ENCODE measurements at places on chromosomes 1 and 21.

DNA sequence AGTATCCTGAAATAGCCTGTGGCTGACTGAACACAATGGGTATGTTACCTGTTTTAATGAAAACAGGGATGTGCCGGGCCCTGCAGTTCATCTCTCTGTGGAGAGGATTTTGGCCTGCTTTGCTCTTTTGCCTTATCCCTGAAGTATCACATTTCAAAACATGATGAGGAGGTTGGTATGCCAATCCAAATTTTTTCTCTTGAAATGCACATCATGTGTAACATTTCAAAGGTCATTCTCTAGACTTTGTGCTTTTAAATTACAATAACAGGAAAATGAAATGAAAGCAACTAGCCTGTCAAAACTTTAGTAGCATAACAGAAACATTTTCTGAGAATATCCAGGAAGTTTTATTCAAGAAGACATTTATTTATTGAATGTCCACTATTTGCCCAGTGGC is 118.9 kb downstream of the SLC44A5 start:
- H3K4me1 ChIP-seq = no peaks in the 10 kb centered on the region
- no peak overlapping the region for H3K4me3 ChIP-seq
- DNase-seq = no peak
- H3K27ac ChIP-seq = no peak overlapping the region

DNA sequence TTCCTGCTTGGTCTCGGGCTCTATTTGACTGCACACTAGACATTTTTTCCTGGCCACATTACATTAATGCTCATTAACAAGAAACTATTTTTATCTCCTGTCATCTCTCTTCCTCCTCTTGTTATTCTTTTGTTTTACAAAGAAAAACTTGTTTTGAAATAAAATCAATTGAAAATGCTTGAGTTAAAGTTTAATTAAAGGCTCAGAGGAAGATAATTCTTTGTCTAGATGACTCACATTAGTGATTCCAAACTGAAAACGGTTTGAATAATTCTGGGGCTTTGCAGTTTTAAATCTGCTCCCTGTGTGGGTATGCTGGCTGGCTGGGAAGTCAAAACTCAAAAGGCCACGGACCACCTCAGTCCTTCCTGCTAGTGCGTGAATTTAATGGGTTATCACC is 29.6 kb downstream of the RGS5 start:
- no peak overlapping the region for H3K4me3 ChIP-seq
- H3K27ac ChIP-seq = peak overlapping the region; percentile 6
- DNase-seq = peak; percentile 19
- no peaks in the 10 kb centered on the region for H3K36me3 ChIP-seq

DNA sequence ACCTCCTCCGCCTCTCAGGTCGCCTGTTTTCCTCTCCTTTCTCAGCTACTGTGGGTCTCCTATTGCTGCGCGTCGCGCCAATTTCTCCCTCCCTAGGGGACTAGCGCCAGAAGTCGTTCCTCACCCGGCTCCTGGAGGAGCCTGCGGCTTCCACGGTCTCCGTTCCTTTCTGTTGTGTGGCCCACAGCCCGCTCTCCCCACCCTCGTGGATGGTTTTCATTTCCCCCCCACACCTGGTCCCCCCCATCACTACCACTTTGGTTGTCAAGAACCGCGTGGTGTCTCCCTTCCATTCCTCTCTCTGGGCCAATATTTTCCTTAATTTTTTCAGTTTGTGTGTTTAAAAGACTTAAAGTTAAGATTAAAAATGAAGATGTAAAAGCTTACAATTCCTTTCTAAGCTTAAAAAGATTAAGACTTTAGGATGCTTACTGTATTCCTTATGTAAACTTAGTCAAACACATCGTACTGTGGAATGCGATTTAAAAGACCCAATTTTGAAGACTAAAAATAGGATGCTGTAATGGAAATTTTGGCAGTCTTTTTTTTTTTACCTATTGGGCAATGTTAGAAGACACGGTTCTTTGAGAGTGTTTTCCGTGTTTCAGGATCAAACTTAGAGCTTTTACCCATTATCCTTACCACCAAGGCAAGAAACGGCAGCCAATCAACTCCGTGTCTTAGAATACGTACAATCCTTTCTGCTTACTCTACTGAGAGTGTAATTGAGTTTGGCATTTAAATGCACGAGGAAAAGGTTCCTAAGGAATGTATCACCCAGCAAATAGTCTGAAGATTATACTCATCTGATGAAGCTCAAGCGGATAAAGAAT is 773 bp downstream of the CNST start:
- H3K4me3 ChIP-seq = peak overlapping the region; percentile 95
- peaks cover 2% of the 10 kb centered on the region for H3K36me3 ChIP-seq
- H3K4me1 ChIP-seq = peaks cover 7% of the 10 kb centered on the region
- peak; percentile 65 for DNase-seq
- peak overlapping the region; percentile 97 for H3K27ac ChIP-seq

DNA sequence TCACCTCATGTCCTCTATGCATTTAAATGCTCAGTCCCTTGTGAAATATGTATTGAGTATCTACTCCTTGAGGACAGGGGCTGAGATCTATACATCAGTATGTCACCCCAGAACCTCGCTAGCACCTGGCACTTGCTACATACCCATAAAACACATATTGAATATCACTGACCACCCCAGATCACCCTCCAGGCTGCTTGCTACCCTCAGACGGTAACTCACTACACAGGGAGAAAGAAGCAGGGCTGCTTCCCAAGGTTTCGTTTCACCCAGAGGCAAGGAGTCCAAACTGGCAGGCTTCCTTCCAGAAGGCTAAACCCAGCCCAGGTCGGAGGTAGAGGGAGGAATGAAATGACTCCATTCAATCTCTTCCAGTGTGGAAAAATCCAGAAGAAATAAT is 8.5 kb downstream of the INKA2 start:
- H3K27me3 ChIP-seq = no peaks in the 10 kb centered on the region
- H3K4me3 ChIP-seq = no peak overlapping the region
- peaks cover 10% of the 10 kb centered on the region for H3K36me3 ChIP-seq

GRCh38 chr1:42941640-42942330 is 16.9 kb downstream of the SLC2A1 start:
- no peaks in the 10 kb centered on the region for H3K27me3 ChIP-seq
- DNase-seq = peak; percentile 95
- H3K27ac ChIP-seq = peak overlapping the region; percentile 69
- H3K36me3 ChIP-seq = peaks cover 4% of the 10 kb centered on the region
- H3K4me3 ChIP-seq = no peak overlapping the region

DNA sequence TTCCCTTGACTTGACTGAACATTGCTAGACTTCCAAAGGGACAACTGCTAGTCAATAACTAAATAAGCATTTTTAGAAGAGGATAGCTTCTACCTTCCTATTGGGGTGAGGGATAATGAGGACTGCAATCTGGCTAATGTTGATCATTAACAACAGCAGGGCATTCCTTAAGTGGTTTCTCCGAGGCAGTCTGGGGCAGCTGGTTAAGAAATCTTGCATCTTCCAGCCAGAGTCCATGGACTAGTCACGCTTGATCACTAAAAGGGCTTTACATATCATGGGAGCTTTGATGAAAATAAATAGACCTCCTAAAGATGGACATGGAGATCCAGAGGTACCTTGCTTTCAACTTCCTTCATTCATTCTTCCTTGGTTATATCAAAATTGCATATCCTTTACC is 329.4 kb upstream of the ESRRG start:
- no peak overlapping the region for H3K27ac ChIP-seq
- H3K36me3 ChIP-seq = no peaks in the 10 kb centered on the region
- no peaks in the 10 kb centered on the region for H3K4me1 ChIP-seq
